ENCODE measurements at places on chromosomes 5 and 9.

DNA sequence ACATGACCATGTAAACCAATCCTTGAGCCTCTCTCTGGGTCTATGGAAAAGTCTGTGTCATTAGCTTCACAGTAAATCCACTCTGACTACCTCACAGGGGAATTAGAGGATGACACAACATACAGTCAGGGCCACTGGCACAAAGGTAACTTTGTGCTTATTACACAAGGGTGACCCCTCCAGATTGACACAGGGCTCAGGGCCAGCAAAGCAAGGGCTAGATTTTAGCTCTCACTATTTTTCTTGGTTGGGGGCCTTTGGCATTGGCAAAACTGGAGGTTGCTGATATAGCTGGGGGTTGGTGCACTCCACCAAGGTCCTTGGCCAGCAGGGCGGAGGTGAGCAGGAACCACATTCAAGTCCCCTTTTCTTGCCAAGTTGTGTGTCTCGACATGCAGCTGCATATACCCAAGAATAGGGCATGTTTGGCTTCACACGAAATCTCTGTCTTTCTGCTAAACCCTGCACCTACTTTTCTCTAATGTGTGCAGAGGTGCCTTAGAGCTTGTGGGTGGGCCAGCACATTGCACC lies 15.2 kb upstream of the OSMR start:
- DNase-seq: no peak

GRCh38 chr5:142478113-142478512 lies 153.3 kb upstream of the SPRY4 start:
- DNase-seq: no peak

DNA sequence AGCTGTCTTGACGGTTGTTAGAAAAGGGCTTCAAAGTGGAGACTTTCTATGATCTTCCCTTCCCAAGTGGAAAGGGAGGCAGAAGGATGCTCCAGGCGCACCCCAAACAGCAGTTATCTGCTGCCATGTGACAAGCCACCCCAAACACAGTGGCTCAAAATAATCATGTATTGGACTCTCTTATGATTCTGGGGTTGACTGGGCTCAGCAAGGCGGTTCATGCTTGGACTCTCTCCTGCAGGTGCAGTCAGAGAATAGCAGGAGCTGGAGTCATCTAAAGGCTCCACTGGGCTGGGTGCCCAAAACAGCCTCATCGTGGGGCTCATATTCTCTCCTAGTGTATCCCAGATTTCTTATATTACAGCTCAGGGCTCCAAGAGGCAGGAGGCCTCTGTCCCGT lies 177.6 kb upstream of the IER5L start:
- DNase-seq: no peak

DNA sequence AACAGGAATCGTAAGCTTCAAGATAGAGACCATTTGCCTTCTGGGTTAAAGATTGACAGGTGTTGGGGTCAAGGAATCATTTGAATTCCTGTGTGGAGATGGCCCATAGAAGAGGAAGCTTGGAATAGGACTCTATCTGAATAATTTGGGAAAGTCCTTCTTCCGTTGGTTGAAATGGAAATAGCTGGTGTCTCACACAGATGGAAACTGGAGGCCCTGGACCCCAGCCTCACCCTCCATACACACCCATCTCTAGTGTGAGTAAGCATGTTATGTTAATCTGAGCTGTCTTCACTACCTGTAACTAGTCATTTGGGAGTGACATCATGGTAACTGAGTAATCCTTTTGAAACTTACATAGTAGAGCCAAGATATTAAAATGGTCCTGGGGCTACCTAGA lies 184.4 kb downstream of the CD180 start:
- DNase-seq: no peak

DNA sequence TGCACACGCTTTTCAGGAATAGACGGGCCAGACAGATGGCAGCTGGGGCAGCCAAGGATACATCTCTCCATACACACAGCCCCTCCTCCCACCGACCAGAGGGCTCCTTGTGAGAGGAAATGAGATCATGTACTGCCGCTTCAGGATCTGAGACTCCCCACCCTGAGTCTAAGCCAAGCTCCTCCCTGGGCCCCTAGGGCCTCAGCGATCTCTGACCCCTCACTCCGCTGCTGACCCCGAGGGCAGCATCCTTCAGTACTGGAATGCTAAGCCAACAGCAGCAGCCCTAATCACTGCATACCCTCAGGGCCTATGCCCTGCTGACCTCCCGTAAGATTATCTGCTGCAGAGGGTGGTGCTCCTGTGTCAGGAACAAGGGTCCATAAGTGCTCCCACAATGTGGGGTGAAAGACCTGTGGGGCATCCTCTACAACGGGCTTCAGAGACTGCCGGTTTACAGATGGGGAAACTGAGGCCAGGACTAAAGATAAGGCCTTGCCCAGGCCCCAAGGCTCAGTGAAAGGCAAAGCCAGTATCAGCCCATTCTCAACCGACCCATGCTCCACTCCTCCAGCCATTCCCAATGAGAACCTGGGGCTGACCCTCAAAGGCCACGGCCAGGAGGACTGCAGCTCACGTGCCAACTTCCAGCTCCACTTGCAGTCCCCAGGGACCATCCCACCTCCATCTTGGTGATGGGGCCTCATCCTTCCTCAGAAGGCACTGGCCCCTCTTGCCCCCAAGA lies 37.5 kb downstream of the BICD2 start:
- no peak for DNase-seq

DNA sequence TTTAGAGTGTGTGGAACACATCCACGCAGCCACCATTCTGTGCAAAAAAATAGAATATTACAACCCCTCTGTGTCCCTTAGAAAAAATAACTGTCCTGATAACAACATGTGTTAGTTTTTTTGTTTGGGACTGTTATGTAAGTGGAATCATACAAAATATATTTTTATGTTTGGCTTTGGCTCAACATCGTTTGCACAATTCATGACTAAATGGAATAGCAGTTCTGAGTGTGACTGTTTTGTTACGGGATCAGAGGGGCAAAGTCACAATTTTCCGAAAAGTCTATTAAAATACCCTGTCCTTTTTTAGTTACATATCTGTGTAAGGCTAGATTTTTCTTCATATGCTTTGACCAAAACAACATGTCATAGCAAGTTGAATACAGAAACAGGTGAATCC lies 12.8 kb downstream of the MTREX start:
- no peak for DNase-seq

DNA sequence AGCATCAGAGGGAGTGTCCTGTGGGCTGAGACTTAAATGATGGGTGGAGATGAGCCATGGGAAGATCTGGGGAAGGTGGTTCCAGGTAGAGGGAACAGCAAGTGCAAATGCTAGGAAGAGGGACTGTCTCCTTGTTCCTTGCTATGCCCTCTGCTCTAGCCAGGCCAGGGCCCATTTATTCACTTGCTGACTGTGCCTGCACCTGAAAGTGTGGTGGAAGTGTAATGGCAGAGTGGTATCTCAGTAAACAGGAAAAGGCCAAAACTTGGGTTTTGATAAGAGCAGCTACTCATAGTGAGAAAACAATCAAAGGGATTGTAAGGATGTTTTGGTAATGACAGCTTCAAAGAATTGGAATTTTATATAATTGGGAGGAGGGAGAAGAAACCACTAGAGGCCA lies 32.4 kb downstream of the TLE4 start:
- no peak for DNase-seq

GRCh38 chr5:139088024-139088423 lies 110.1 kb downstream of the SIL1 start:
- no peak for DNase-seq

DNA sequence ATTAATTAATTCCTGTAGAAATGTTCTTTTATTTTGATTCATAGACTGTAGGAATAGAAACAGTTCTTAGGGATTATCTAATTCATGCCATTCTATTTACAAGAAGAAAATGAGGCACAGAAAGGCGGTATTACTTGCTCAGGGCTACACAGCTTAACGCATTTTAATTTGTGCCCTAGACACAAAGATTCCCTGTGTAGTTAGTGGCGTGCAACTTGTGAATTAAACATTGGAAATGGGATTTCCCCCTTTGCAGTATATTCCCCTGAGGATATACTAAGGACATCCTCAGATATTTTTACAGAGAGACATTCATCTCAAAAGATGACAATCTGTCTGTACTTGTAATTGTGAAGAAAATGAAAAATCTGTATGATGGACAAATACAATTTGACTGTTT lies 108.1 kb downstream of the SGCD start:
- no peak for DNase-seq

DNA sequence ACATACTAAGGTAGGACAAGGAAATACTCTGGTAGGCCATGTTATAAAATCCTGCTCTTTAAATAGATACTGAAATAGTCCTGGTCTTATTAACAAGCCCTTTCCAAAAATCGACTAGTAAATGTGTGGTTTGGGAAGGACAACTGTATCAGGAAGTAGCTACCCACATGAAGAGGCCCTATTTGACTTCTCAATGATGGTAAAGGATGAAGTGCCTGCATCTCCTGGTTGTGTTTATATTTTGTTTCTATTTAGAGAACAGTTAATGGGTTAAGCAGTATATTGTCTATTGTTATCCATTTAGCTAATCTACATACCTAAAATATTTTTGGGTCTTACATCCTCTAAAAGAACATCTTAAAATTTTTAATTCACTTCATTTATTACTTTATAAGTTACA lies 12.5 kb downstream of the GDF9 start:
- DNase-seq: no peak

- DNase-seq: no peak
These were observed 286.4 kb upstream of the ISL1 start for GRCh38 chr5:51096859-51097258.

DNA sequence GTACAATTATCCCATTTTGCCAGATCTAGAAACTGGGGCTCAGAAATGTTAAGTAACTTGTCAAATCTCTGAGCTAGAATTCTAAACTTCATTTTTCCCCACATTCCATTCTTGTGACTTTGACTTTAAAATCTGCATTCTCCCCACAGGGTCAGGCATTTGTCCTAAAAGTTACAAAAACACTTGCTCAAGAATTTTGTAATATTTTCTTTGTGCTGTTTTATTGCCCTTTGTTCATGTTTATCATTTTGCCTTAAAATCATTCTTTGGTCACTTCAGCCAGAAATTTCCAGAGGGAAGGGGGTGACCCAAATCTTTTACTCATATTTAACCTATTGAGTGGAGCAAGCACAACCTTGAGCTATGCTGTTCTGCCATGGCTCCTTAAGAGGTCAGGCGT lies 120.1 kb upstream of the CCL21 start:
- no peak for DNase-seq

DNA sequence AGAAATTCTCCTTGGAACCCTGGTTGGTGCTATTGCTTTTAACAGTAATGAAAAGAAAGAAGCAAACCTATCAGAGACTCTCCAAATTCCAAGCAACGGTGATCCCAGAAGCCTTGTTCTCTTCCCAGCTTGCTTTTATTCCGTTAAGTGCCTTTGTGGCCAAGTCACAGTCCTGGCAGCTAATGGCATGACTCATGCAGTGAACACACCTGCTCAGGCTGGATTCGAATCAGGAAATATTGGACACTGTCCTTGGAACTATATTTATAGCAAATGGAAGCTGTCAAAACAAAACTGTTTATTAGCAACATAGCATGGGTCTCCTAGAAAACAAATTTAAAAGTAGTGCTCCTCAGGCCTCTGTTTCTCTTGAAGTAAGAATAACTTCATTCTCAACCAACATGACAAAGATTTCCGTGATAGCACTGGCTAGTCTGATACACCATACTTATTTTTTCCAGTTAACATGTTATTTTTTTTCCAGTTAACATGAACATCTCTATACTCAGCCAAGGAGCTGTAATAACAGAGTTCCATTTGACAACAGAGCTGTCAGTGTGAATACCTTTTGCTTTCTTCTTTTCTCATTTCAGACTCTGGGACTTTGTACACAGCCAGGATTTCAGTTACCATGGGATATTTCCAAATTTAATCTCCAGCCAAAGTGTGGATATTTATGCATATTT lies 502.4 kb downstream of the GADD45G start:
- no peak for DNase-seq

DNA sequence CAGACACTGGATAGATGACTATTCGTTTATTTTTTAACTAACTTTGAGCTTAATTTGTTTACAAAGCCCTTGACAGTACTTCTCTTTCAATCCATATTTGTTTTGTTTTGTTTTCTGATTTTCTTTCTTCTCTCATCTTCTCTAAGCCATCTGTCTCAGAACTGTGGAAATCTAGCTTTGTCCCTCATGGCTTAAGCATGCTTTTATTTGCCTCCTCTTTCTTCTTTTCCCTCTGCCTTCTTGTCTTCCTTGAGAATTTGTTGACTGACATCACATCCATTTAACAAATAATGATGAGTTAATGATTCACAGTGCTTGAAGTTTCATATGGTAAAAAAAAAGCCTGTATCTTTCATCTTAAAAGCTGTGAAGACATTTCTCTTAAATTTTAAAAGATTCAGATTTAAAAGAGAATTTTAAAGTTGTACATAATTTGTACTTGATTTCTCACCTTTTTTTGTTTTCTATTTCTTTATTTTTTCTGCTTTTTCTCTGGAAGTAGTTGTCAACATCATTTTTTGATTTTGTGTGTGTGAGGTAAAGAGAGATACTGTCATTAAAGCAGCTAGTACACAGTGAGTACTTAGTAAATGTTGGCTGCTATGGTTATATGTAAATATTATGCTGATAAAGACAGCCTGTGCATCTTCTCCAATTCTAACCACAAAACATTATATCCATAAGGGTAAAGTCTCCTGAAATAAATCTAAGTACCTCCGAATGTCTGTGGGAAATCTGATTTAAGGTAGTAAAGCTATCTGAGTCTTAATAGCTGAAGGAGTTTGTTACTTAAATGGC lies 13.9 kb upstream of the SGCD start:
- no peak for DNase-seq

GRCh38 chr9:116697887-116698286 lies 10.8 kb downstream of the TRIM32 start:
- DNase-seq: no peak

DNA sequence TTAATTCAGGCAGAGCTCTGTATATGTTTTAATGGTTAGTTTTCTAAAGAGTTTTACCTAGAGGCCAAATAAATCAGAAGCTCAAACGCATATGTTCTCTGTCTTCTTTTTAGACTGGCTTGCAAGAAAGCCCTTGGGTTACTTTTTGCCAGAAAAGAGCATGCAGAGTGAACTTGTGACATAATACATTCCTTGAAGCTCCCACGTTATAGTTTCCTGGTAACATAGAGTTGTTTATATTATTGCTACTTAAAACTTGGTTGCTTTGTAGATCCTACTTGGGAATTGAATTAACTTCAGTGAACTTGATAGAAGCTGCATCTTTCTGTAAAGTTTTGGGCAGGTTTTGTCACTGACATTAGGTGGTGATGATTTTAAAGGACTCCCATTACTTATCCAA lies 102.9 kb downstream of the C9orf152 start:
- DNase-seq: no peak

DNA sequence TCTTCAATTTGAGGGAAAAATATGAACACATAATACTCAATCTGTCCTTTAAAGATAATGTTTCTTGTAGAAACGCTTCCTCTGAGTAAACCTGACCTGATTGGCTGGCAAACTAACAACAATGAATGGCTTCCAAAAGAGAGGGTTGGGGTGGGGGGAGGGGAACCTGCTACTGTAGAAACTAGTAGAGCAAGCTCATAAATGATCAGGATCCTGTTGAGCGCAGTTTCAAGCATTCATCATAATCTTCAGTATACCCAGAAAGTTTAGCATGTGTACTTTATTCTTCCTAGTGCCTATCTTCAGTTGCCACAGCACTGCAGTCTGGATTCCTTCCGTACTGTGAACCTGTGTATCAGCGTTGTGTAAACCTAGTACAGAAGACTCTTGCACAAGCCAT lies 63.0 kb upstream of the FCHO2 start:
- DNase-seq: no peak
